Epithelial cell of esophagus (primary cell): ENCODE measurements at places on chromosomes 1 and 21.

- DNase-seq, result no peak
Observed at GRCh38 chr1:162666006-162666645, 33.9 kb downstream of the DDR2 start.

DNA sequence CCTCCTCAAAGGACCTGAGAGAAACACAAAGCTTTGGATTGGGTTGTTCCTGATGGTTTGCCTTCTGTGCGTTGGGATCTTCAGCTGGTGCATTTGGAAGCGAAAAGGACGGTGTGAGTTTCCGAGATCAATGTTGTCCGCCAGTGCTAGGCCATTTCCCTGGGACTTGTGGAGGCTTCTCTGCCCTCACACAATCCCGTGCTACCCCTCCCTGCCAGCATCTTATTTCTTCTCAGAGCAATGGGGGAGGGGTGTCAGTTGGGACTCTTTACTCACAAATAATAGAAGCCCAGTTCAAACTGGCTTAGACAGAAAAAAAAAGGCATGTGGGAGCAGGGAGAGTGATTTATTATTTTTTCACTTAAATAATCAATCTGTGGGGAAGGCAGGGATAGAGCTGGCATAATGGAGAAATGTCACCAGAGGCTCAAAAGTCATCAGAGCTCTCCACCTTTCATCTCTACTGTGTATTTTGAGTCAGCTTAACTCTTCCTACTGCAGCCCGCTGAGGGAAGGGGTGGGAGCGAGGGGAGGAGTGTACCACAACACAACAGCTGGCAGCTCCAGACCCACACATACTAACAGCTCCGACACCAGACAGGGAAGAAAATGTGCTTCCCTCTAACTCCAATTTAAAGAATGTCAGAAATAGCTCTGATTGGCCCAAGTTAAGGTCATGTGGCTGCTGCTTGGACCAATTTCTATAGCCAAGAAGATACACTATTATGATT, 22.4 kb downstream of the LY9 start:
- DNase-seq, result no peak

GRCh38 chr21:21046063-21046462, 47.9 kb downstream of the NCAM2 start:
- no peak for DNase-seq

- DNase-seq, result peak; percentile 16
Observed at GRCh38 chr21:16082038-16082816, 352.4 kb downstream of the USP25 start.

GRCh38 chr1:31007462-31007991, 58.0 kb downstream of the PUM1 start:
- peak; percentile 89 for DNase-seq

GRCh38 chr1:149923626-149924025, 4.0 kb downstream of the SF3B4 start:
- no peak for DNase-seq

DNA sequence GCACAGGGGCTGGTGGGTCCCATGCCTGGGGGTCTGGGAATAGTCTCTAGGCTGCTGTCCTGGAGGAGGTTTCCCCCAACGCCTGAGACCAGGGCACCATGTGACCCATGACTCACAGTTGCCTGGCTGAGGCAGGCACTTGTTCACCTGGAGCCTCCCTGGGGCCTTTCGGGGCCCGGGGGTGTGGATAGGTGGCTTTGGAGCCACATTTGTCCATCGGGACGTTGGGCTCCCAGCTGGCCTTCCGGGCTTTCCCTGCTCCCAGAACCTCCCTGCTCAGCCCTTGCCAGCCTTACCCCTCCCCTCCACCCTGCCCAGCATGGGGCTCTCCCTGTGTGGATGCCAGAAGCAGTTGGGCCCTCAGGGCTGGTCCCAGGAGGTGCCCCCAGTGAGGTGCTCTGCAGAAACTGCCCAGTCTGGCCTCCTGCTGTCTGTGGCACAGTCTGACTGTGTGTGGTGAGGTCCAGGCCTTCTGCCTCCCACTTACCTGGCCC, 14.2 kb downstream of the COL6A1 start:
- DNase-seq, result no peak

DNA sequence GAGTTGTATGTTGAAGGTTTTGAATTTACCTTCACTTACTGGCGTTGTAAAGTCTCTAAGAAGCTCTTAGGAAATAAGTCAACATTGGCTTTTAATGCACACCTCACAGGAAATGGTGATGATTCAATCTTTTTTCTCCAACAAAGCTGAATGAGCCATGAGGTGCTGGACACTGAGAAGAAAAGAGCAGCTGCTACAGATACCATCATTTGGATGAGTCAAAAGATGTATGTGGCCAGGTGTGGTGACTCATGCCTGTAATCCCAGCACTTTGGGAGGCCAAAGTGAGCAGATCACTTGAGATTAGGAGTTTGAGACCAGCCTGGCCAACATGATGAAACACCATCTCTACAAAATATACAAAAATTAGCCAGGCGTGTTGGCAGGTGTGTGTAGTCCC, 3.3 kb upstream of the IL23R start:
- DNase-seq, result peak; percentile 98

GRCh38 chr1:118340928-118341910, 156.2 kb upstream of the SPAG17 start:
- peak; percentile 32 for DNase-seq

- no peak for DNase-seq
Observed at GRCh38 chr1:183210681-183211080, 24.6 kb downstream of the LAMC2 start.

DNA sequence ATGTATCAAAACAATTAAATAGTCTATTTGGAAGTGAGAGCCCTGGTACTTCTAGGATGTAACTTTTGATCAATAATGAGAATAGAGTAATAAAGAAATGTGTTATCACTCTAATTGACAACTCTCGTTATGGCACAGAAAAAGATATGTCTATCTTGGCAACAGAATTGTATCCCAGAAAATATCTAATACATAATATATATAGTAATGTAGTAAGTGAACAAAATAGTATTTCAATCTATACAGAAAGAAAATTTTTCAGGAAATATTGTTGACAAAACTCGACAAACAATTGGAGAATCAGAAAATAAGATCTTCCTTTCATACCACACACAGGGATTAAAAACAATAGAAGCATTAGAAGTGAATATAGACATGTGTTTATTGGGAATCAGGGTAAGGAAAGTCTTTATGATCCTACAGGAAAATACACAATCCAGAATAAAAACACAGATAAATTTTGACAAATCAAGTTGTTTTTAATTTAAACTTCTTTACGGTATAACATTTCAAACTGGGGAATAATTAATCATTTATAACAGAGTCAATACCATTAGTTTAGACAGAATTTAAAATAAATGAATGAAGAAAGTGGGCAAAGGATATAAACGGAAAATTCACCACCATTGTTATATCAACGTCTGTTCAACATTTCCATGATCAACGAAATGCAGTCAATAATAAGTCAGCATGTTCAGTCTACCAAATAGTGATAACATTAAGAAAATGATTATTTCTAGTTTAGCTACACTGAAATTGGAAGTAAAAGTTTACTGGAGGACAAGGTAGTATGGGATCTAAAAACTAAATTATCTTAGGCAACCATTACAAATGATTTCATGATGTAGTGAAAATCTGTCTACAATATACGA, 1526.5 kb upstream of the TPTE start:
- no peak for DNase-seq

GRCh38 chr1:102970496-102971078, 137.7 kb downstream of the COL11A1 start:
- DNase-seq, result peak; percentile 76

DNA sequence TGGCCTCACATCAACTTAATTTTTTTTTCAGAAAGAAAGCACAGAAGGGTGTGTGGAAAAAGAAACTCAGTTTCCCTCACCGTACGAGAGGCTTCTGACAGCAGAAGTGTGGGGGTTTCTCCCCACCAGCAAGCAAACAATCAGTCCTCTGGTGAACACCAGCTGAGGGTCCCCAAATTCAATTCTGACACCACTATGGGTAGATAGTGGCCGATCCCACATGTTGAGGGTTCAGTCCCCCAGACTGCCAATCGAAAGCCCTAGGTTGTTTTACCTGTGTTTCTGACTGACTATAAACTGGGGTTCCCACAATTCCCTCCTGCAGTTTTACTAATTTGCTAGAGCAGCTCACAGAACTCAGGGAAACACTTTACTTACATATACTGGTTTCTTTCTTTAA, 2.1 kb downstream of the IFI6 start:
- no peak for DNase-seq

DNA sequence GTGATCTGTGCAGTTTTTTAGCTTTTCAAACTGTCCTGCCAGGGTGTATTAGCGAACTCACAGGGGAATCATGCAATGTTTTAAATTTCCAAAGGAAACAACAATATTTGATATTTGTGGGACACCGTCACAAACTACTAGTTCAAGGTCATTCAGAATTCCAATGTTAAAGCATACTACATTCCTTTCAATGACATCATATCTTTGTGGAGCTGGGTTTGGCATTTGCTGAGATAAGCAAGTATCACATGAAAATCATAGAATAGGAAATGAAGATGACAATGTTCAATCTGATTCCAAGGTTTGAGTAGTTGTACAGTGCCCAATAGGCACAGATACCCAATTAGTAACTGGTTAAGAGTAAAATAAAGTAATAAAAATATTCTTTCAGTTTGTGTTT, 35.6 kb downstream of the NUF2 start:
- no peak for DNase-seq

GRCh38 chr1:32767156-32767555, 50.0 kb downstream of the YARS1 start:
- no peak for DNase-seq

DNA sequence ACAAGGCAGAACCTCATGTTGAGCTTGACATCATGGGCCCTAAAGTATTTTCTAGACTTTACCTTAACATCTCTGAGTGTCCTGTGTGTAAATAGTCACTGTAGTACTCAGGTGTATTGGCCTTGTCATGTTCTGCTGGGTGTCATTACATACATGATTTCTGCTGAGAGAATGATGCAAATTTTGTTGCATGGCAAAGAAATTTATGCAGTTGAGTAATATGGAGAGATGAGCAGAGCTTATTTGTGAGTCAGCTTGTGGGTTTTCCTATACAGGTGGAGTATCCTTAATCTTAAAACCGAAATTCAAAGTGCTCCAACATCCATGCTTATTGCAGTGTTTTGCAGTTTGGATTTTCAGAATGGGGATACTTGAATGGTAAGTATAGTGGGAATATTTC, 36.6 kb downstream of the RGL1 start:
- DNase-seq, result peak; percentile 61

- DNase-seq, result peak; percentile 63
Observed at GRCh38 chr1:6646499-6647148, 22.0 kb downstream of the THAP3 start.

DNA sequence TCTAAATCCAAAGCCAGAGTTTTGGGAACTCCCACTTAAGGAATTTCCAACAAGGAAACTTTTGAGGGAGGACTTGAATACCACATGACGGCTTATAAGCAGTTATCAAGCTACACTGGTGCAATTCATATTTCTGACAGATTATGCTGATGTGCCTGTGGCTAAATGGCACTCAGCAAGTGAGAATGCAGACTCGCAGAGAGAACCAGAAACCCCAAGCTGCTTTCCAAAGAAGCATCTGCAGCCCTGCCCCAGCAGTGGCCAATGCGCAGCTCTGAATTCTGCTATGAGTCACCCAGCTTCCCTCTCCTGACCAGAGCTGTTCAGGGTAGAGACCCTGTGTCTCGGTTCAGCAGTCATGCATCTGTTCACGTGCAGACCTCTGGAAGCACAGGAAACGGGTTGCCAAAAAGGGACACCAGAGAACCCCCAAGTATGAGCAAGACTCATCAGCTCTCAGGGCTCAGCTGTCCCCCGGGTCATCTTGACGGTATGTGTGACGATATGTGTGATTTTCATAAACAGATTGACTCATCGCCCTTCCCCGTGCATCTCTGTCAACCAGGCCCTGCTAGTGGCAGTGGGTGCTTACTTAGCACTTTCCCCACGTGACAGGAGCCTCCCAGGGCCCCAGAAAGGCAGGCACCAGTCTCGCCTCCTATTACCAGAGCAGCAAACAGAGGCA, 76.3 kb downstream of the ITPKB start:
- peak; percentile 96 for DNase-seq

DNA sequence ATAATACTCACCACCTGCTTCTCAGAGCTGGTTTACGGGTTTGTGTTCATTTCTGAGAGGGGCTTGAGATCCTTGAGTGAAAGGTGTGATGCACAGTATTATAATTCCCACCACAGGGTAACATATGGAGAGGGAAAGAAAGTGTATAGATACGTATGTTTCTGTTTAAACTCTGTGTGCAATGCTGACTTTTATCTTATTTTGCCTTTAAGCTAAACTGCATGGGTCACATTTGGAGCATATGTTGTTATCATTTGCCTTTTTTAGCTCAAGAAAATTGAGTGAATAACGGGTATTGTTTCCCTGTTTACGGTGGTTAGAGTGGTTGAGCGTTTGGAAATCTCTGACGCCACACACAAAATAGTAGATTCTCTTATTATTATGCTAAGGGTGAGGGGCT, 191.1 kb upstream of the NFIA start:
- DNase-seq, result no peak

- no peak for DNase-seq
Observed at GRCh38 chr1:203681739-203682138, 55.1 kb downstream of the ATP2B4 start.

DNA sequence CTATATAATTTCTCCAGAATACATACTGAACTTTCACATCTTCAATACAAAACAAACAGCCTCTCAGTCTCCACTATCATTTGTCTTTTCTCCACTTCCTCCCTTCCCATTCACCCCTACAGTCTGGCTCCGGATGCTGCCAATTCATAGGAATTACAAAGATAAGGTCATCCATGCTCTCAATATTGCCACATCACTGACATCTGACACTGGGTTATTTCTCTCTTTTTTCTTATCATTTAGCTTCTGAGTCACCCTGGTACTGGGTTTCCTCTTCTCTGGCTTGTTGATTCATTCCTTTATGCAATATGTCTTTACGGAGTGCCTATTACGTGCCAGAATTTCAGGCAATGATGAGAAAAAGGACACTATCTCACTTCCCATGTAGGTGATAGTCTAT, 3.1 kb upstream of the SH3BP5L start:
- peak; percentile 77 for DNase-seq

DNA sequence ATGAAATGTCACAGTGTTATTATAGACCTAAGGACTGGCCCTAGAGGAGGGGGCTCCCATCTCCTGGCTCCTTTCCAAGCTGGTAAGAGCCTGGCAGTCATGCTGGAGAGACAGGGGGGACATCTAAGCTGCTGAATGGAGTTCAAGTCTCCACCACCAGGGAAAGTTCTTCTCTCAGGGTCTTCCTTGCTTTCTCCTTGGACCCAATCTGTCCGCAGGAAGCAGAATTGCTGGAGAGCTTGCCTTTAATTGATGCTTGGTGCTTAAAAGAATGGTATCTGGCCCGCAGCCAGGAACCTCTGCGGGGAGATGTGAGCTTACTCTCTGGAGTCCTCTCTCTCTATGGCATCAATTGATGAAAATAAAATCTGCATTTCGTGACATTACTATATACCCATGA, 25.1 kb downstream of the IRF2BP2 start:
- no peak for DNase-seq

DNA sequence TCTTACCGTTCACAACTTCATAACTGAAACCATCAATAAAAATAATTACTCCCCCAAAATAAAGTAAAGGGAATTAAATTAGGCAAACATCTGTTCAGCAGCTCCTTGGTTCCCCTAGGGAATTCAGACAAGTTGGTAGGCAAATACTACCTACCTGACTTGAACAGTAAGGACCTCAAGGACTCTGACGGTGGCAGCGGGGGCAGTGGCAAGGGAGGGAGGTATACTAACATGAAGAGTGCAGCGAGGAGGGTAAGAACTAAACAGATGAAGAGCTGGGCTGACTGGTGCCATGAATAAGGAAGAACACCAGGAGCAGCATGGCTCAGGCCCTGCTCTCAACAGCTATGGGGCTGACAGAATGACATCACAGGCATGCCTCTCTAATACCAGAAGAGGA, 33.1 kb downstream of the MTOR start:
- DNase-seq, result no peak
